Effector CD4-positive, alpha-beta T cell (primary cell): ENCODE measurements at places on chromosomes 4 and X.
A peak's percentile ranks its signal among the peaks of the same experiment; 100 is the strongest.

DNA sequence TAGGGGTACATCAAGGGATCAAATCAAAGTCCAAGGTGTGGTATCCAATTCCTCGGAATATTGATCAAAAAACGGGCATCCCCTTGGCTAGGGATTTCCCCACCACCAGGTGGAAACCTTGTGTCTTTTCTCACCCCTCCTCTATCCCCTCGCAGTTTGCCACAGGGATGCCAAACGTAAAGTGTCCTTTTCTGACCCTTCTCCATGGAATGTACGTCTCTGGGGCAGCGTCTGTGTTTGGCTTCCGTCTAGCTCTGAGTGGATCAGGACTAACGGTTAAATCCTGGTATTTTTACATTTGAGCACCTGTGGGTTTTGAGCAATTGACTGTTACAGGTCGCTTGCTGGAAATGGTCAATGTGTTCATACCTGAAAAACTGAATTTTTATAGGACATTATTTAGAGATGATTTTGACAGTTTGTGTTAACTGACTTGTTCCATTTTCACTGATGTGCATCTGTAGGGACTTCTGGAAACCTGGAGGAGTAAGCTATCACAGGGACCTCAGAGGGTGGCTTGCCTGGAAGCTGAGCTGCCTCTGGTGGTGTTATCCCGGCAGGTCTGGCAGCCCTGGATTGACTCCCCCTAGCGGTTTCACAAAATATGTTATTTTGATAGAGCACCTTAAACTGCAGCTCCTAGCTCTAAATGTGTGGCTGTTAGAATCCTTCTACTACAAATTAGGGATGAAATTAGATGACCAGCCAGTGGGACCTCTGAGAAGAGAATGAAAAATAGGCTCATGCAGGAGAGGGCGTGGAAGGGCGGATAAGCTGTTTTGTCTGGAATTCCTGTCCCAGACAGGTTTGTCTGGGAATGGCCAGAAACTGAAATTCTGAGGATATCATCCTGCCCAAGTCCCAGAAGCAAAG is 8.8 kb upstream of the MGST2 start:
- peak; percentile 39 for DNase-seq

- DNase-seq, result no peak
Observed at GRCh38 chr4:74768857-74769525, 25.3 kb downstream of the BTC start.

DNA sequence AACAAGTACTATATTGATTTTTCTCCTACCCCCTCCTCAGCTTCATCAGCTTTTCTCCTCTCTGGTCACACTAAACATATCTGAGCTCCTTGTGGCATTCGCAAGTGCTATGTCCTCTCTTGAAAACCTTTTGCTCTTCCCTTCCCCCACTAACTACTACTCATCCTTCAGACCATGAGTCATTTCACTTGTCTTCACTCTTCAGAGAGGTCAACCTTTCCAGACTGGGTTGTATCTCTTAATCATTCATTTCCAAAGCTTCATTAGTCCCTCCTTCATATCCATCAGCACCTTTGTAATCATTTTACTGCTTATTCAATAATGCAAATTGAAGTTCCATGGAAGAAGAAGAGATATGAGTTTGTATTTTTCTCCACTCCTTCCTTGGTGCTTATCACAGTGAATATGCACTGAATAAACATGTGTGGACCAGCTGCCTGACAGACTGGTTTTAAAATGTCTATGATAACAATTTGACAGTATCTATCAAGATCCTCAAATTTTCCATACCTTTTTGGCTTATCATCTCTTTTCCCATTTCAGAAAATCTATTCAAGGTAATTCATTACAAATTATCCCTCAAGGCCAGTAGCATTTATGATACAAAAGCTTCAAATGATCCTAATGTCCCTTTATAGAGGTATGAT is 28.4 kb downstream of the DDX60L start:
- no peak for DNase-seq

DNA sequence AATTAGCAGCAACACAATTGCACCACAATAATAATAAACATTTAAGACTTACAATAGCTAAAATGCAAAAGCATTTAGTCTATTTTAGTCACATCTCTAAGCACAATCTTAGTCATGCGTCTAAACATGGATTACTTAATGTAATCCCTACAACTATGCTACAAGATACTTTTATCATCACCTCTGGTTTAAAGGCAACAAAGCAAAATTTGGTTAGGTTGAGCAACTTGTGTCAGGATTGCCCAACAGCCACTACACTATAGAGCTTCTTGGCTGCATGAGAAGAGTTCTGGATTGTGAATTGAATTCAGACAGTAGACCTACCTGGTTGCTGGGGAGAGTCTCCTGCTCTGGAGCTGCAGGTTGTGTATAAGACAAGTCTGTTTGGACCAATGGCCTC is 146.5 kb upstream of the PUDP start:
- no peak for DNase-seq

GRCh38 chr4:100690812-100691211 is 173.0 kb upstream of the EMCN start:
- no peak for DNase-seq

DNA sequence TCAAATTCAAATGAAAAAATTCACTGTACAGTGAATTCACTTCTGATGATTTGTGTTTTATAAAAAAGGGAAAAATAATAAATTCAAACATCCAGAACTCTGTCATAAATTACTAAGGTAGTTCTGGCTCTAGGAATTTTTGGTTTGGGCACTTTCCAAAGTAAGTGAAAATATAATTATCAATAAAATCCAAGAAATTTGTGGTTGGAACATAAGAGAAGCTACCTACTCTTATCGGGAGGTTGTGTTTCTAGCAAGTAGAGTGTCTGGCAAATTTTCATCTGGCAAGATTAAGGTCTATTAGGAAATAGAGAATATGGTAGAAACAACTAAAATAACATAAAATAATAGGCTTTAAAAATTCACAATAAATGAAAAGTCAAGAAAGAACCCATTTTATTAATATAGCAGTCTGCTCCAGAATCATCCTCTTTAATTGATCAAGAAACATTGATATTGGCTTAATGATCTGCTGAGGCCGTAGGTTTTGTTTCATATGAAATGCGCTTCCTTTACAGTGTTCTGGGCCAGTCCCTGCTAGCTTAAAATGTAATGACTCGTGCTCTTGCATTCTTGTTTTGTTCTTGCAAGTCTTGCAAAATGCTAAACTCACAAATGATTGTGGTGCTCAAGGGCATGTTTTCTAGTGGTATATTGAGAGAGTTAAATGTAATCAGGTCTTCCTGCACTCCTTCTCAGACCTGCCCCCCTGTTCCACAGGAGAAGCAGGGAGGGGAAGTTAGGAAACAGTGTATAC is 331.4 kb downstream of the RAPGEF2 start:
- no peak for DNase-seq
